ENCODE measurements at places on chromosomes 5 and 9.

- DNase-seq, result no peak
These were observed 70.4 kb upstream of the TMED7 start for GRCh38 chr5:115696141-115696650.

DNA sequence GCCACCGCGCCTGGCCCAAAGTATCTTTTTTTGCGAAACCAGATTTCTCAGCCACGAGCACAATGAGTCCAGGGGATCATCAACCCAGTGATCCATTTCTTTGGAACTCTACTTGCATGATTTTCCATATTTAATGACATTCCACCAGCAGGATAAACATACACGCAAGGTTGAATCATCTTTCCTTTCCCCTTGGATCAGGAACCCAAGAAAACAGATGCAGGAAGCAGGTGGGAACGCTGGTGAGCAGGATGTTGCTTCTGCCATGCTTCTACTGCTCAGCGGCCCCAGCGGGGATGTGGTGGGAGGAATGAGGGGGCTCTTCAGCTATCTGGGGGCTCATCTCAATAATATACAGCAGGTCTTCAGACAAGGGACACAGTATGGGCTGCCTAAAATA, 118.2 kb downstream of the SEC61B start:
- no peak for DNase-seq

DNA sequence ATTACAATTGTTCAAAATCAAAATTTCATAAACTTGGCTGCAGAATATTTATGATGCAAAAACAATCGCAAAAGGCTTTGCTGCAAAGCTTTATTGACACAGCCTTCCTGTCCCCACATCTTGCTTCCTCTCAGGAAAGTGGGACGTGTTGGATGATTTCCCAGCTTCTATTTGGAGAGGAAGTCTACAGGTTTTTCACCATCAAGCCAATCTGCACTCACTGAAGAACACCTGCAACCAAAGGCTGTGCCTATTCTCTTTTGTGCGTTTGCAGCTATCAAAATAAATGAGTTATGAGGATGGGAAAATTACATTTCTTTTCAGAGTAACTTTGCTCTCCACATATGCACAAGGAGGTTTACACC, 214.4 kb downstream of the PLK2 start:
- DNase-seq, result no peak

DNA sequence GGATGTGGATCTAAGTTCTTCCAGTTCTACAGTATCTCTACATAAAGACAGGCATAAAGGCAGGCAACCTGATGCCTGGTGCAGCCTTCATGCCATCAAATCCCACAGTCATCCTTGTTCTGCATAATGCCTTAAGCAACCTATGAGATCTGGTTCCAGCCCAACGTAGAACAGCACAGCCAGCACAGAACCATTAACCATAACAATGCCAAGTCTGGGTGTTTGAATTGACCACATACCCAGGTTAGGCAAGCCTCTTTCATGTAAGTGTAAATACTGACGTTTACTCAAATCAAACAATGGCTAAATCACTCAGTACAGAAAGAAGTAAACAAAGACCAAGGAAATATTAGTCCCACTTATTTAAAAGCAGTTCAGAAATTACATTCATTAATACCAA, 195.0 kb downstream of the ADAMTSL1 start:
- no peak for DNase-seq

GRCh38 chr5:84383816-84384603, 670 bp downstream of the EDIL3 start:
- DNase-seq, result no peak

DNA sequence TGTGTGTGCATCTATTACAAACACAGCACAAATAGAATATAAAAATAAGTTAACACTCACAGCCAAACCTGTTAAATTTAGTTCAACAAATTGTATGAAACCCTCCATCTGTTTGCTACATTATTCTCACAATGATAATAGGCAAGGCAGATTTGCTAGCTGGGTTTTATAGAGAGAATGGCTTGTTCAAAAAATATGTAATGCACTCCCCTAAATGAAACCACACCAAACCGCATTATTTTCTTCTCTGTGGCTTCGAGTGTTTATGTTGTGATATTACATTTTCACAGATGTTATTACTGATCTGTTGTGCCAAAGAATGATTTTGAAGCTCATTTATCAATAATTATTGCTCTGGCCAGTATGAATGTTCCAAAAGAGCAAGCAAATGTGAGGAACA, 92.9 kb downstream of the SPATA31D1 start:
- DNase-seq, result no peak
